ENCODE measurements at places on chromosomes 13 and 19. TPM values are rescaled to one million over a fixed set of nuclear protein-coding genes. Genes with fewer than 3 reads are reported as not detected.
A peak's percentile ranks its signal among the peaks of the same experiment; 100 is the strongest.

The FAM216B gene
- total RNA-seq = 0.41 TPM

The ZNF302 gene
- 23.8 TPM for total RNA-seq

The OR7G2 gene
- not detected for total RNA-seq

The SYNGR4 gene
- not detected for total RNA-seq

The RAB3A gene
- total RNA-seq = 3.1 TPM

The PROZ gene
- total RNA-seq = not detected

GRCh38 chr19:41796362-41796761 is at the start of gene CEACAM3:
Gene CEACAM3, plus strand, starts transcription at chr19:41796587. Its CDS starts 91 bp downstream, at chr19:41796678.
- peak within 1 kb of the TSS; percentile 29 for H3K4me3 ChIP-seq
- H3K36me3 ChIP-seq = no peaks in the 10 kb centered on the region
- peak within 1 kb of the TSS; percentile 88 for H3K27ac ChIP-seq
- no peaks in the 10 kb centered on the region for H3K27me3 ChIP-seq
- peak; percentile 57 for DNase-seq

DNA sequence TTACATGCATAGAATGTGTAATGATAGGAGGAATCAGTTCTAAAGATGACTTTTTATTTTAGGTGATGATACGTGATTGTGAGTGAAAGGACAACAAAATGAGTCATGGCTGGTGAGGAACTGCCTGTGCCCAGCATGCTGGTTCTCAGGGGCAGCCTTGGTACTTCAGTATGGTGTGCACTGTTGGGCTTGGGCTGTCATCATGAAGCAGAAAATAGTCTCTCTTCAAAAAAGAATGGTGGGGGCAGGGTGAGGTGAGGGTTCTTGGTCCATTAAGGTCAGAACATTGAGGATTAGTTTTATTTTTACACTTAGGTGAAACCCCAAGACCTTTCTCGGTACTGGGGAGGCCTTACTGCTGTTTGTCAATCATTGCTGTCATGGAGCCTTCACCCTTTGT is 309.5 kb downstream of the MTUS2 start:
- H3K36me3 ChIP-seq = no peaks in the 10 kb centered on the region
- H3K4me1 ChIP-seq = no peaks in the 10 kb centered on the region
- no peak overlapping the region for H3K27ac ChIP-seq
- DNase-seq = no peak

DNA sequence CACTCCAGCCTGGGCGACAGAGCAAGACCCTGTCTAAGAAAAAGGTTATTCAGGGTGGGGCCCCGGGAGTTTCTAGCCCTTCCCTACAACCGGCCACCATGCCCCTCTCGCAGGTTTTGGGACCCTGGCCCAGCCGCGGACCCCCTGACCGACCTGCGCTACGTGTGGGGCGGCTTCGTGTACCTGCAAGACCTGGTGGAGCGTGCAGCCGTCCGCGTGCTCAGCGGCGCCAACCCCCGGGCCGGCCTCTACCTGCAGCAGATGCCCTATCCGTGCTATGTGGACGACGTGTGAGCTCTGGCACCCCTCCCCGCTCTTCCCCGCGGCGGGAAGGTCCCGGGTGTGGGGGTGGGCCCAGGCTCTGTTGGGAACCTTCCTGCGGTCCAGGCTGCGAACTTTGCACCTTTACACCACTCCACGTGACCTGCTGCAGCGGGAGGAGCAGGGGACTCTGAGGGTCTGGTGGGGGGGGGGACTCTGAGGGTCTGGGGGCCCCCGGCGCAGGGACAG is 6.3 kb downstream of the ABCA7 start:
- DNase-seq = no peak
- H3K27me3 ChIP-seq = no peaks in the 10 kb centered on the region
- H3K4me1 ChIP-seq = peaks cover 11% of the 10 kb centered on the region

DNA sequence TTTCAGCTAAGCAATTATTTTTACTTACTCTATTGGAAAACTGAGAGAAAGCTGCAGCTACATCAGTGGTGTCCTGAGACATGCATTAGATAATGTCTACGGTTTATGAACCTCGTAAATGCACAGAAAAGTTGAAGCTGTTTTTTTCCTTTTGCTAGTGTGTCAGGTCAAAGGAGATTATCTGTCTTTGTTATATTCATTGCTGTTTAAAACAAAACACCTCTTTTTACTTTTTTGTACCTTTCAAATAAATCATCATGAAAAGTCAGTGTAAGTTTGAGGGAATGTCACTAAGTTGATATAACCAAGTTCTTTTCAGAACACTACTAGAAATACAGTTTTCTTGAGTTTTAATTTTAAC is 2.2 kb downstream of the NBEA start:
- H3K4me3 ChIP-seq = no peak overlapping the region
- H3K27me3 ChIP-seq = peaks cover 16% of the 10 kb centered on the region
- H3K27ac ChIP-seq = no peak overlapping the region
- peaks cover 19% of the 10 kb centered on the region for H3K4me1 ChIP-seq

DNA sequence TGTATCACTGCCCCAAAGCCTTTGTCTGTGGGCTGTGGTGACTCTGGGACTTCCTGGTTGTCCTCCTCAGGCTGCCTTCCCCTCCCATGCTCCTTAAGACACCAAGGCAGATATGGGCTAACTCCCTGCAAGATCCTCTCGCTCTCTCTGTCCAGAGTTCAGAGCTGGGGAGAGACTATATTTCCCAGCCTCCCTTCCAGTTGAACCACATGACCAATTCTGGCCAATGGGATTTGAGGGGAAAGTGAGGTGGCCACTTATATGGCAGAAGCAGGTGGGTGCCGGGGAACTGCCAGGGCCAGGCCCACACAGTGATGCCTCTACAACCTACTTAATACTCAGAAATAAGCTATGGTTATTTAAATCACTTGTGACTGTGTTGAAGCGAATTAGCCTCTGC is 16.2 kb upstream of the ANGPTL8 start:
- H3K4me1 ChIP-seq = no peaks in the 10 kb centered on the region
- no peak overlapping the region for H3K4me3 ChIP-seq
- H3K27ac ChIP-seq = no peak overlapping the region
- no peaks in the 10 kb centered on the region for H3K27me3 ChIP-seq
- no peak for DNase-seq

DNA sequence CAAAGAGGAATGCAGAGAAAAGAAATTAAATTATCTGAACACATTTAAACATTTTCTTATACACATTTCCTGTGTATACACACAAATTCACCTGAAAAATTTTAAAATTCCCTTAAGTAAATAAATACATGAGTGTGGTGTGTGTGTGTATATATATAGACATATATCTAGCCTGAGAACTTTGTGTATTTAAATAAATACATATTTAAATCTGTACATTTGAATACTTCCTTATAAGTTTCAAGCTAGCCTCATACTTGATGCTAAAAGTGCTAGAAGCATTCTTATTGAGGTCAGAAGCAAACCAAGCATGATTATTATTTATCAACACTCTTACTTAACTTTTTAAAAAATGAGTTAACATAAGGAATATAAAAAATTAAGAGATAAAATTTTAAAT is 260.7 kb downstream of the NHLRC3 start:
- no peak overlapping the region for H3K27ac ChIP-seq
- DNase-seq = no peak
- no peaks in the 10 kb centered on the region for H3K27me3 ChIP-seq

Data from left lung (tissue), 14 donors.